Amniotic epithelial cell (primary cell): ENCODE measurements at places on chromosomes 3 and 15.

DNA sequence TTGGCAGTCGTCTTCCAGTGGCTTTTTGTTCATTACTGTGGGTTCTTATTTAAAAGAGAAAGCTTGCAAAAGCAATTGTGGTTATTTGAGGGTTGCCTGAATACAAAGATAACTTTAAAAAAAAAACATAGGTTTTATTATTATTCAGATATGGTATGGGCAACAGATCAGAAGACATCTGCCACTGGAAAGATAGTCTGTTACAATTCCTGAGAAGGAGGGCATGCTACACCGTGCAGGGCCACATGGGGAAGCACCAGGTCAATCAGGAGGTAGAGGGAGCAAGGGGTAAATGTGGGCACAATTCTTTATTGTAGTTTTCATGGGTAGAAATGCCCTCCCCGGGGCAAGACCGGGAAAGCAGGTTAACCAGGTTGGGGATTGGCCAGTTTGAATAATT, 46.5 kb downstream of the BBS4 start:
- no peak for DNase-seq

DNA sequence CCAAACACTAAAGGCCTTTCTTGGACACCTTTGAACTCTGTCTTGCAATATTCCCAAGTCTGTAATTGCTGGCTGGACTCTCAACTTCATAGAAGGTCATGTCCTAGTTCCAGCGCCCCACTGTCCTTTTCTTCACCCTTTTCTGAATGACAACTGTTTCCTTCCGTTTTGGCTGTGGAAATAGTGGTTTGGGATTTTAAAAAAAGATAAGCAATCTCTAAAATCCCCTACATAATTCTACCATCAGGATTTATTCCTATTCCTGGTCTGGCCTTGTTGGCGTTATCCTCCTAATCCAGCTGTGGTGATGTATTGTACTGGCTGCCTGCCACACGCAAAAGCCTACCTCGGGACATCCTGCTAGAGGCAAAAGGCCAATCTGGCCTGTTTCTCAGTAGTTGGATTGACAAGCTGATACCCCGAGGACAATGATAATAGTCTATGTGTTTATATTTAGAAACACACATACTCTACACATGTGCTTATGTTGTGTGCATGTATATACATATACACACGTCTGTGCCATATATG, 440.3 kb upstream of the DPH6 start:
- DNase-seq = peak; percentile 41

DNA sequence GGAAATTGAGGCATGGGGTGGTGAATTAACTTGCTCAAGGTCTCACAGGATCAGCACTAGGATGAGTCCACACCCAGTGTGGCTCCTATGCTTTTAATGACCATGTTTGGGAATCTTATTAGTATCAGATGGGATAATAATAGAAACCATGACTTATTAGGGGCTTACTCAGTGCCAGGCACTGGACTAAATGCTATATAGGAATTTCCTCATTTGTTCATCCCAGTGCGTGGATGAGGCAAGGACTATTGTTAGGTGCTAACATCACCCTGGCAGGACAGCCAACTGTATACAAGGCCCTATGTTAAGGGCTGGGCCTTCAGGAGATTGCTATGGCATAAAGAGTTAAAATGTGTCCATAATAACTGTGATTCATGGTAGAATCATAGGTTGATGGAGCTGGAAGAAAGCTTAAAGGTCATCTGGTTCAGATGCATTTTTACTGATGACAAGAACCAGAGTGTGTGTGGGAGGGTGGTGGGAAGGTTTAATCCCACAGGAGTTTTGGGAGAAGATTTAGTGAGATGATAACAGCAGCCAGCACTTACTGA, 4.7 kb upstream of the FEM1B start:
- peak; percentile 99 for DNase-seq

DNA sequence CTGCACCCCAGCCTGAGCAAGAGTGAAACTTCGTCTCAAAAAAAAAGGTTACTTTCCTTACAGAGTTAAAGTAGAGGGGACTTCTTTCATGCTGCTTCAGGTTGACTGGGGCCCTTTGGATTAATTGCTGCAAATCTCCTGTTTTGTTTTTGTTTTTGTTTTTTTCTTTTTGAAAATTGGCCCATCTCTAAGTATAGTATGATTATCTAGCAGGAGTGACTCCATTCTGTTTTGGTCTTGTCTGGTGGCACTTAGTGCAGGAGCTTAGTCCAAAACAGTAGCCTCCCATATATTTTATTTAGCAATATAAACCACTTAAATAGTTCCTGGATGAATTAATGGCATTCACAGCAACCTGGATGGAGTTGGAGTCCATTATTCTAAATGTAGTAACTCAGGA, 113.0 kb downstream of the RPL22L1 start:
- DNase-seq = no peak

DNA sequence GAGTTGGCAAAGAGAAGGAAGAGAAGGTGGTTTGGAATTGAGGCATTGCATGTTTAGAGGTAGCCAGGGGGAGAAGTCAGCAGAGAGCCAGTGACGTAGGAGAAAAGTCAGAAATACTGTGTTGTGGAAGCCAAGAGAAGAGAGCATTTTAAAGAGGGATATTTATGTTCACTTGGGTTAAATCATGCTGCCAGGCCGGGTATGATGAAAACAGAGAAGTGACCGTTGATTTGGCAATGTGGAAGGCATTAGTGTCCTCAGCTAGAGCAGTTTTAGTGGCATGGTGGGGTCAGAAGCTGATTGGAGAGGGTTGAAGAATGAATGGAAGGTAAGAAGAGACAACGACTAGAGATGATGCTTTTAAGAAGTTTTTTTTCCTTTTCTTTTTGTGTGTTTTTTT, 24.5 kb downstream of the RASA2 start:
- no peak for DNase-seq

- no peak for DNase-seq
Observed at GRCh38 chr15:58523634-58524033, 91.8 kb downstream of the LIPC start.

DNA sequence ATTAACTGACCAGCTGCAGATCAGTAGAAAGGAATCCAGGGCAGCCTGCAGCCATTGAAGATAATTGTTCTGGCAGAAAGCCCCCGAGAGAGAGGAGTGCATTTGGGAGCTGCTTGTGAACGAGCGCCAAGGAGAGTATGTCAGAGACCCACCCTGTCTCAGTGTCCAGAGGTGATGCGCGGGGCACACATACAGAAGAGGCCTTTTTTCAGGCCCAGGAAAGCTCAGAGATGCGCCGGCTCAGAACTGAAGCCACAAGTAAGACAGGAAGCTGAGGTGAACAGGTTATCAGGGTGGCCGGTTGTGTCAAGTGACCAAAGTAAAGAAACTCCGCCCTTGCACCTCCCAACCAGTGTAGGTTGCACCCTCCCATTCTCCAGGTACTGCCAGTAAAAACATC, 59.8 kb upstream of the HEG1 start:
- no peak for DNase-seq

DNA sequence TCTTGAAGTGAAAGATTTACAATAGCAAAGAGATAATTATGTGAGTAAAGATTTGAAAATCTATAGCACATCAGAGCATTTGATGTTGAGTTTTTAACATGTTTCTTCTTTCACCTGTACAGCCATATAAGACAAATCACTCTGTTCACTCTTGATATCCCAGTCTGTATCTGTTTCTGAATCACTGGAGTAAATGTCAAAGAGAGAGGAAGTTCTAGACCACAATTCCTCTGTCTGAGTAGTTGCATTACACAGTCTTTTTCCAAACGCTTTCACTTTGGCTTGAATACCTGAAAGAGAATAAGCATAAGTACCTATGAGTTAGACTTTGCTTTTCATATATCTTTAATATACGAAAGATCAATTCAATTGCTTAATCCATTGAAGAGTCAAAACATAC, 9.9 kb downstream of the THAP10 start:
- peak; percentile 27 for DNase-seq

DNA sequence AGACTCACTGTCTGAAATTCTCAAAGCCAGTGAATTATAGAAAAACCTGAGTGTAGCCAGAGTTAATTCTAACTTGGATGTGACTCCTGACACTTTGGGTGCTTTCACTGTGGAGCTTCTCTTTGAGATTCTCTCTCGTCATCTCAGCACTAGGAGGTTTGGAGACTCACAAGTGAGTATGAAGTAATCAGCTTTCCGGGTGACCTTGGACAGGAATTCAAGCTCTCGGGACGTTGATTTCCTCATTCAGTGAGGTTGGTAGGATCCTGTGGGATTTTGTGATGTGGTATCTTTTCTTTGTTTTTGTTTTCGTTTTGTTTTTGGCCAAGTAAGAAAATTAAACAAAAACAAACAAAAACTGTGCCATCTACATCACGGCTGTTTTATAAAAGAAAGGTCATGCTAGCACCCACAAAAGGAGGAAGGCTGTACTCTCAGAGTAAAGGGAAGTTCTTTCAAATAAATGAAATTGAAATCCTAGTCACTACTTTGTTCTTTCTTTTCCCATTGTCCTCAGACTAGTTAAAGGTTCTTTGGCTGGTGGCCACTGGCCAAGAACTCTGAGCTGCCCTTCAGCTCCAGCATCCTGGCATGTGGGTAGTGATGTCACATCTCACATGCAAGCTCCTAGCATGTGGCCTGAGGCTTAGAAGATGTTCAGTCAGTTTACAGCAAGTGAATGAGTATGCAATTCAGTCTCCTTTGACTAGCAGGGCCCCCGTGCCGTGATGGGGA, 263.3 kb upstream of the TPM1 start:
- peak; percentile 84 for DNase-seq

- no peak for DNase-seq
Observed at GRCh38 chr3:45565342-45565741, 29.2 kb upstream of the LIMD1 start.

DNA sequence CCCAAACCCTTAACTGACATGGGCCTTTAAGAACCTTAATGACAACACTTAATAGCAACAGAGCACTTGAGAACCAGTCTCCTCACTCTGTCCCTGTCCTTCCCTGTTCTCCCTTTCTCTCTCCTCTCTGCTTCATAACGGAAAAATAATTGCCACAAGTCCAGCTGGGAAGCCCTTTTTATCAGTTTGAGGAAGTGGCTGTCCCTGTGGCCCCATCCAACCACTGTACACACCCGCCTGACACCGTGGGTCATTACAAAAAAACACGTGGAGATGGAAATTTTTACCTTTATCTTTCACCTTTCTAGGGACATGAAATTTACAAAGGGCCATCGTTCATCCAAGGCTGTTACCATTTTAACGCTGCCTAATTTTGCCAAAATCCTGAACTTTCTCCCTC, 49.9 kb downstream of the PGPEP1L start:
- no peak for DNase-seq

DNA sequence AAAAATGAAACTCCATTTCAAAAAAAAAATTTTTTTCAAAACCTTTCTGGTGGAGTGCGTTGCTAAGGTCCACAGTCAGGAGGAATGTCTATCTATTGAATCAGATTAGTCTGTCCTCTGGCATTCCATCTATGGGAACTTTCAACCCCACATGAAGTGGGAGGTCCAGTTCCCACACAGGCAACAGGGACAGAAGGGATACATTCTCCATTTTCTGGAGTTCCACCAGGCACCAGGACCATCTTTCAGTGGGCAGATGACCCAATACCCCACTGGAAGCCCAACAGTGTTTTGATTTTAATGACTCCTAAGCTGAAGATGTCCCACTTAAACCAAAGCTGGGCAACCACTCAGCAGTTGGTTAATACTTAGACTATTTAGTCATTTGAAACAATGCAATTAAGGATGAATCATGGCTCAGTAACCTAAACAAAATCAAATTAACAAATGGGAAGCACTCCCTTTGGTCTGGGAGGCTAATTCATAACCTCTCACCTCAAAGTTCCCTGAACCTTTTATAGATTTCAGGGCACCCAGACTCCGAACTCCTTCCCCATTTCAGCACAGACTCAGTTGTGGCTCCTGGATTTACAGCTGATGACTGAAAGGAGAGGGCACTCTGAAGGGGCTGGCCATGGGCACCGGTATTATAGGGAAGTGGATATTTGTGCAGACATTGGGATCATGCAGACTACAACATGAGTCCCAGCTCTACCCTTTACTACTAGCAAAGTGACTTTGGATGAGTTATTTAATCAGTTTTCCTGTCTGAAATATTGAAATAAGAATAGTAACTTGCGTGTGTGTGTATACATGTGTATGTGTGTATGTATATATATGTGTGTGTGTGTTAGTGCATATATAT, 264.3 kb upstream of the LRTM1 start:
- DNase-seq = peak; percentile 98

- DNase-seq = no peak
Observed at GRCh38 chr3:46926871-46927717, 49.5 kb downstream of the CCDC12 start.

GRCh38 chr3:10160925-10161324, 3.8 kb upstream of the IRAK2 start:
- no peak for DNase-seq

- no peak for DNase-seq
Observed at GRCh38 chr3:124952282-124952855, 17.8 kb upstream of the MUC13 start.

DNA sequence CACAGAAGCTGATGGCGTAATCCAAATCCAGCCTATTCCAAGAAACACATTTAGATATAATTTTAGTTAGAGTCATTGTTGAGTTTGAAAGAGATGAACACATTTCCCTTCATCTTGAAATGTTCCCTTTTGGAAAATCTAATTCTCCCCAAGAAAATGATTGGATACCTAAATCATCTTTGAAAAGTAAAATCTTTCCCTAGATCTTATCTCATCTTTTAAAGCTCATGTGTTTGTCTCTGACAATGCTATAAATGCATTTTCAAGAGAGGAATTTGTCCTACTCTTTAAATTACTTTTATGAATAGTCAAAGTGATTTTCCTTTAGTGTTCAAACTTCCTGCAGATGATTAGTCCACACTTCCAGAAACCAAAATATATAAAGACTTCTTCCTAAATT, 82.6 kb upstream of the CNTN6 start:
- peak; percentile 28 for DNase-seq

DNA sequence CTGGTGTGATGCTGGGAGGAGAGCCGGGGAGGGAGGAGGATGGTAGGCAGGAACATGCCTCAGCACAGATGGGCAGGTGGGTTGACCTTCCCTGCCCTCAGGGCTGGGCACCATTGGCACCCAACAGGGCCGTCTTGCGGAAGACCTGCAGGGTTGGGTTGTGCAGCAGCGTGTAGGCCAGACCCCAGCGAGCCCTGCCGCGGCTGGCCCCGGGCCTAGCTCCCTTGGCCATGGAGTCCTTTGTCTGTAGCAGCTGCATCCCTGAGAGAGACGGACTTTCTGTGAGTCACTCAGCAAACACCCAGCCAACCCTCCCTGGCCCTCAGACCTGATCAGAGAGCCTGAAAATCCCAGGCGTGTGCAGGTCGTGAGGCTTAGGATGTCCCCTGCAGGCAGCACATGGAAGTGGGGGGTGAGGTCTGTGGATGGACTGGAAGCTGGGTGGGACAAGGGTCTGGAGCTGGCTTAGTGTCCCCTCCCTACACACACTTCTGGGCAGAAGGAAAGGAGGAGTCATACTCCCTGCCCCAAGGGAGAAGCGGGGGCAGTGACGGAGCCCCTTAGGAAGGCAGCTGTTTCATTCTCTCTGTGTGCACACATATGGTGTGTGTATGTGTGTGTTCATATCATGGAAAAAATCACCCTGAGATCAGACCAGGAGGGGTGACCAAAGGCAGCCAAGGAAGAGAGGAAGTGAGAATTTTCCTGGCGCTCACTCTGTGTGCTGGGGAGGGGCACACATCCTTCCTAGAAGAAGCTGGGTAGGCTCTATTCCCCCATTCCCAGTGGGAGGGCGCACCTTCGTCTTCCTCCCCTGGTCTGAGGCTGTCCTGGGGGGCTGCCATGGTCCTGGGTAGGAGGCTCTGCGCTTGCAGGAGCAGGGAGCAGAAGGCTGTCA, 6.7 kb downstream of the ISLR start:
- DNase-seq = no peak
